GM10248 (cell line): ENCODE measurements at places on chromosomes 16 and 17.
A peak's percentile ranks its signal among the peaks of the same experiment; 100 is the strongest.

DNA sequence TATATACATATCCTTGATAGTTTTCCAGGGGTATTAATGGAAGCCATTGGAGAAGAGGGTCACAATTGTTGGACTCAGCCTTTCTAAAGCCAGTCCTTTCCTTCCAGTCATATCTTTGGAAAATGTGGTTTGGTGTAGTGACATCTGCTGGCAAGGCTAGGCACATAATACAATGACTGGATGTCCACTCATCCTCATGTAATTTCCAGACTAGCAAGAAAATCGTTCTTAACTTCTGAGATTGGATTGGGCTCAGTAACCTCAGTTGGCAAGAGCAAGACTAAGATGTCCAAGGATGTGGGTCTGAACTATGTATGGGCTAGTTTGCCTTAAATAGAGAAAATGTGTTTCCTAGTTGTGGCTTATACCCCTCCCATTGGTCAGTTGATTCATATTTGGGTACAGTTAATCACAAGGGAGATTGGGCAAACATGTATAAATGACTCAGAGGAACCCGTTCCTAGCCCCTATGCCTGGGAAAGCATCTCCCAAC, 8.7 kb upstream of the KAT7 start:
- DNase-seq = peak; percentile 34

- DNase-seq = no peak
These were observed 6.5 kb downstream of the NATD1 start for GRCh38 chr17:21246698-21247097.

- no peak for DNase-seq
These were observed 260.2 kb downstream of the SLC39A11 start for GRCh38 chr17:72832306-72832705.

DNA sequence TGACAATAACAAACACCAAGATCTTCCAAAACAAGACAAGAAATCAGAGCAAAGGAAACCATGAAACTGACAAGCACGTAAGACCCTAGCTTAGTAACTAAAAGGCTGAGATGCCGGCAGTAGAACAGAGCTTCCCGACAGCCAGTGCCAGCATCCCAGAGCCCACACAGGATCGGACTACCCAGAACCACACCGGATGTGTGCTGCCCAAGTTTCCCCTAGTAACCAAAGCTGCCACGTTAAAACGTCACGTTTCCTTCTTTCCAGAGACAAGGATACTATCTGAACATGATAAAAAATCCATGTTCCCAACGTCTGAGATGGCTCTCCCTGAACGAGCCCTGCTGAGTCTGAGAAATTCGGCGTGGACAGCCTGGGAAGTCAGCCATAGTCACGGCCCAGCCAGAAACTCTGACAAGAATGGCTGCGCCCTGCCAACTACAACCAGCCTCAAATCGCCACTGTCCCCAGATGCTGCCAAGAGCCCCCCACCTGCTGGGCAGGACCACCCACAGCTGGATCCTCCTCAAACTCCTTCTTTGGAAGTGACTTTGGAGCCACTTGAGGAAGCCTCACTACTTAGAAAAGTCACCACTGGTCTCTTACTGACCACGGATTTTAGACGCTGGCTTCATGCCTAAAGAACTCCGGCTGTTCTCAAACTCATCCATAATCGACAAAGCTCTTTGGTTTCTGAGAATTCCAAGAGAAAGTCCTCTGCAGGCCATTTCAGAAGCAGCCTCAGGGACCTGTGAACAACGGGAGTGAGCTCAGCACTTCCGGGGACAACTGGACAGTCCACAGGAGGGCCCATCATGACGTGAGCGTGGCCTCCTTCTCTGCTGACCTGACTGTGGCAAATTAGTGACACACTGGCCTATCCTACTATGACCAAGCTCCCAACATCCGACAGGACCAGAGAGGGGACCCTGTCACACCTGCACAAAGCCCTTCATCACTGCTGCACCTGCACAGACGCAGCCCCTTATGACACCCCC, 16.7 kb downstream of the CCDC57 start:
- DNase-seq = no peak

DNA sequence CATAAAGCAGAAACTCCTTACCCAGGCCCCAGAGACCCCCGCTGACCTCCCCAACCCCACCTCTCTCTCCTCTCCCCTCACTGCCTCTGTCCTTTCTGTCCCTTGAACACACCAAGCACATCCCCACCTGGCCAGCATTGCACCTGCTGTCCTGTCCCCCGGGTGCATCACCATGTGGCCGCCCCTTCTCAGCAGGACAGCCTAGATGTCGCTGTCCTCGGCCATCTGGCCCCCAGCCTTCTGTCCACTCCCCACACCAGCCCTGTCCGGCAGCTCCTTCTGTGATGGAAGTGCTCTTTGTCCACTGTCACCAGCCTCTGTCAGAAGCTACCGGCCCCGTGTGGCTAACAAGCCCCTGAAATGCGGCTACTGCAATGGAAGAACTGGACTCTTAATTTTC, 12.3 kb upstream of the MPRIP start:
- no peak for DNase-seq

- DNase-seq = no peak
These were observed 22.1 kb downstream of the NSMCE1 start for GRCh38 chr16:27246439-27246838.

GRCh38 chr17:56624309-56624708, 30.8 kb downstream of the NOG start:
- DNase-seq = no peak

- DNase-seq = no peak
These were observed 405.9 kb downstream of the SHISA9 start for GRCh38 chr16:13307255-13307654.

- DNase-seq = no peak
These were observed 3.3 kb upstream of the GAA start for GRCh38 chr17:80097844-80098691.

DNA sequence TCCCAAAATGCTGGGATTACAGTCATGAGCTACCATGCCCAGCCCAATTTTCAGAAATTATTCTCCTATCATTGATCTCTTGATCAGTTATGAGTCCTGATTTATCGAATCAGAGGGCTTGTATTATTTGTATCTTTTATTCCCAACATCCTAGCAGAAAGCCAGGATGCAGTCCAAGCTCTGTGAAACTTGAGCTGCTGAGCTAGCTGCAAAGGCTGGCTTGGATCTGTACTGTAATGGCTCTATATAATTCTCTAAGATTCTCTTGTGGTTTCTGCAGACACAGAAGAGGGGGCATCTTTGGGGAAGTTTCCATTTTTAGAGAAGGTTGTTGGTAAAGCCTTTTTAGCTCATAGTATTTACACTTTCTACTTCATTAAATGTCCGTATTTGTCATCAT, 227.1 kb downstream of the MAP2K4 start:
- no peak for DNase-seq

DNA sequence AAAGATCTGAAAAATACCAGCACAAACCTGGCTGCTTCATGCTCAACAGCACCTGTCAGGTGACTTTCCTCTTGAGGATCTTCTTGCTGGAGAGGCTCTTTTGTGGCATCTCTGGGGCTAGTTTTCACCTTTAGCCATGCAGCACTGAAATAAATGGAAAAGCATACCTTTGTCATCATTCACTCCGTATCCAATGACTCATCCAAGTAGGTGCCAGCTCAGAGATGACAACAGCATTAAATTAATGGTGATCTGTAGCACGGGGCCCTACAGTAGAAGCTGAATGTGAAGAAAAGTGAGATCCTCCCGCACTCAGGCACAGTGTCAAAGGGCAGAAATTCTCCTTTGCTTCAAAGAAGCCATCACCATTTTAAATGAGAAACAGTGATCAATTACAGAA, 32.2 kb downstream of the KIAA0753 start:
- DNase-seq = no peak

- no peak for DNase-seq
These were observed 100.8 kb downstream of the ADCY9 start for GRCh38 chr16:4015275-4016004.
